ENCODE measurements at places on chromosomes 4 and X. TPM values are rescaled to one million over a fixed set of nuclear protein-coding genes. Genes with fewer than 3 reads are reported as not detected.

RNF128 gene
- total RNA-seq, result 7.9 TPM

PNMA5 gene
- 0.24 TPM for total RNA-seq

PAK3 gene
- total RNA-seq, result 7.7 TPM

HTR2C gene
- not detected for total RNA-seq

GAGE12E gene
- total RNA-seq, result not detected

Measured in umbilical cord (tissue), 2 donors.